AG09319 (cell line): ENCODE measurements at places on chromosomes 4 and X.

GRCh38 chrX:68868902-68869800 lies 40.3 kb downstream of the EFNB1 start:
- no peak for DNase-seq

GRCh38 chr4:111631215-111631999 lies 513.8 kb upstream of the FAM241A start:
- DNase-seq: no peak

GRCh38 chr4:174714393-174715211 lies 114.4 kb downstream of the GLRA3 start:
- DNase-seq: no peak

- DNase-seq: no peak
These were observed 83.7 kb downstream of the TEX13A start for GRCh38 chrX:105136786-105137185.

DNA sequence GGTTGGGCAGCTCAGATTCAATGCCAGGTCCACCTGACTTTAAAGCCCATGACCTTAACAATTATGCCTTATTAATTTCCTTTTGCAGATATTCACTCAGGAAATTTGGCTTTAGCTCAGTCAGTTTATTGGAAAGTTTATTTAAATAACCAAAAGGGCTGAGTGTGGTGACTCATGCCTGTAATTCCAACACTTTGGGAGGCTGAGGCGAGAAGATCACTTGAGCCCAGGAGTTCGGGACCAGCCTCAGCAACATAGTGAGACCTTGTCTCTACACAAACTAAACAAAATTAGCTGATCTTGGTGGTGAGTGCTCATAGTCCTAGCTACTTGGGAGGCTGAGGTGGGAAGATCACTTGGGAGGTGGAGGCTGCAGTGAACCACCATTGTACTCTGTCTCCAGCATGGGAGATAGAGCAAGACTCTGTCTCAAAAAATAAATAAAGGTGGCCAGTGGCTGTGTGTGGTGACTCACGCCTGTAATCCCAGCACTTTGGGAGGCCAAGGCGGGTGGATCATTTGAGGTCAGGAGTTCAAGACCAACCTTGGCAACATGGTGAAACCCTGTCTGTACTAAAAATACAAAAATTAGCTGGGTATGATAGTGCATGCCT lies 43.3 kb downstream of the RHOH start:
- no peak for DNase-seq

DNA sequence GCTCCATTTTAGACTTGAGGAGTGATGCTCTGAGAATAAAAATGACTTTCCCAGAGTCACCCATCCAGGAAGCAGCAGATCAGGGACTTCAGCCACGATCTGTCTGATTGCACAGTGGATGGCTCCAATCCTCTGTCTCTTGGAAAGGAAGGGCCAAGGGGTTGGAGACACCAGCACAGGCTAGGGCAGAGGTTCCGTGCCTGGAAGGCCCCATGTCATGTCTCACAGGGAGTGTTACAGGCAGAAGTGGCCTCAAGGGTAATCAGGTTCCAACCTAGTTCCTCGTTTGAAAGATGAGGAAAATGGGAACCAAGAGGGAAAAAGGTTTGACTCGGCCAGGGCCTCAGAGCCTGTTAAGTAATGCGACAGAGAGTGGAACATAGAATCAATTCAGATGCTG lies 160.0 kb downstream of the EFNB1 start:
- no peak for DNase-seq

DNA sequence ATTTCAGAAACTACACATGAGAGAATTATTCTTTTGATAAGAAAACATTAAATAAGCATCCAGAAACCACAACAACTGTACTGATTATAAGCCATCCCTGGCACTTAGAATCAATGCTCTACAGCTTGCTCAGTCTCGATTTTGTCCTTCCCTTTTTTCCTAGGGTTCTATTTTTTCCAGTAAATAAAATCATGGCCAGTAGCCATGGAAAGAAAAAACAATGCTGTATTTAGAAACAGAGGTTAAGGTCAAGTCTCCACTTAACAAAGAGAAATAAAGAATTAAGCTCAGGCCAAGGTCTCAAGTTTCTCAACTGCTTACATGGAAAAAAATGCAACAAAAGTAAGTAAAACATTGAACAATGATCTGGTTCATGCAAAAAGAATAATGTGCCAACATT lies 38.7 kb upstream of the GRID2 start:
- DNase-seq: no peak

GRCh38 chr4:78691334-78691754 lies 84.8 kb upstream of the BMP2K start:
- no peak for DNase-seq

GRCh38 chr4:36320117-36320896 lies 38.9 kb downstream of the DTHD1 start:
- DNase-seq: no peak

- no peak for DNase-seq
These were observed 848.6 kb upstream of the PABPC4L start for GRCh38 chr4:135050086-135050717.

GRCh38 chr4:127698789-127699200 lies 31.4 kb upstream of the SLC25A31 start:
- no peak for DNase-seq

- no peak for DNase-seq
These were observed 30.2 kb upstream of the FAM9C start for GRCh38 chrX:13074297-13075262.

DNA sequence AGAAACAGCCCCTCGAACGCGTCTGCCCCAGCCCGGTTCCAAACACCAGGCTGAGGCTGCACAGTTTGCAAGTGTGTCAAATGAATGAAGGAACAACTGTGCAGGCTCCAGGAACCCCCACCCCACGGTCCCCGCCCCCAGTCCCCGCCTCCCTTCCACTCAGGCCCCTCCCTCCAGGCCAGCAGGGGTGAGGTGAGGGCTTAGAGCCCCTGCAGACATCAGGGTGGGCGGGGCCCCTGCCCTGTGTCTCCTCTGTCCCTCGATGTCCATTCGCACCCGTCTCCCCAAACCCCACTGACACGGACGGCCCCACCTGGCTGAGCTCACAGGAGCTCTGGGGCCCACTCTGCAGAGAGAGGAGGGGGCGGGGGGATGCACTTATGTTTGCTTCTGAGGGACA lies 28.5 kb downstream of the TACC3 start:
- no peak for DNase-seq

GRCh38 chr4:47106561-47106960 lies 75.2 kb downstream of the GABRB1 start:
- DNase-seq: no peak

DNA sequence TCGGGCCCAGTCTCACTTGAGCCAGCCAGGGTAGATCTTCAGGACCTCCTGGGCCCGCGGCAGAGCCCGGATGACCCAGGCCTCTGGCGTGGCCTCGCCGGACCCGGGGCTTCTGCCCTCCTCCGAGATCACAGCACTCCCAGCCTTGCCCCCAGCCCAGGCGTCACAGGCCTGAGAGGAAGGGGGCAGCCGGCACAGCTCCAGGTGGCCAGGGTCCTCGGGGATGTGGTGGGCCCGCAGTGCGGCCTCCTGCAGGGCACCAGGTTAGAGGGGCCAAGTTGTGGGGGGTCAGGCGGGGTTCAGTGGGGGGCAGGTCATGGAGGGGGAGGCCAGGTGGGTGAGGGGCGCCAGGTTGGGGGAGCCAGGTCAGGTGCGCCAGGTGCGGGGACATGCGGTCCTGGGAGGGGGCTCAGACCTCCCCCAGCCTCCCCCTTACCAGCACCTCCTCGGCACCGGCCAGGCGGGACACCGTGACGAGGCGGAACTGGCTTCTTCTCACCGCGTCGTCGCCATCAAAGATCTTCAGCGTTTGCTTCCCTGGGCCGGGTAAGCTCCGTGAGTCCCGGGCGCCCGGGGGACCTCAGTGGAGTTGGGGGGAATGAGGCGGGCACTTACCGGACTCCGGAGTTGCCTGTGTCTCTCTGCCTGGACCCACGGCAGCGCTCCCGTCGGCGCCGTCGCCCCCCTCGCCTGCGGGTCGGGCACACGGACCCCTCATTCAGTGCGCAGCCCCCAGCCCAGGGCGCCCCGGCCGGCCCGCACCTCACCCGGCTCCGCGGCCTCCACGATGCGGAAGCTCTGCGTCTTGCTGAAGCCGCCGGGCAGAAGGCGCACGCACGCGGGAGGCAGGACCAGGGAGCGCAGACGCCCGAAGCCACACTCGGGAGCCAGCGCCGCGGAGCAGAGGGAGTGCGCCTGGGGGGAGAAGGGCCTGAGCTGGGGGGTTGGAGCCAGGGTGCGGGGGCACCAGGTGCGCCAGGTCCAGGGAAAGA lies 6.0 kb downstream of the DGKQ start:
- no peak for DNase-seq

DNA sequence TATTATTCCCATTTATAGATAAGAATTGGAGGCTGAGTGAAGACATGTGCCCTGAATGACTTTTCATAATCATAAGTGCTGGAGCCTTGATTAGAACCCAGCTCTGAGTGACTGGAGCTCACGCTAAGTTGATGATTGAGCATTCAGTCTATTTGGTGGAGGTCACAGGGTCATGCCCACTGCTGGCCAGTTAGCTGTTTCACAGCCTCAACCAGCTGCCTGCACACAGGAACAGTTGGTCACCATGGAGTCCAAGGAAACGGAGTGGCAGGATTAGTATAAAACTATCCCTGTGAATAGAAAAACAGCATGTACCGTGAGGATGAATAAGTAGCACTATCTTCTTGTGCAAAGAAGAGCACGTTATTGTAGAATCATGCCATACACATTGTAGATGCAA lies 1.0 kb upstream of the C4orf54 start:
- DNase-seq: no peak

- no peak for DNase-seq
These were observed 23.7 kb downstream of the SLC10A6 start for GRCh38 chr4:86825511-86825910.

- DNase-seq: no peak
These were observed 2.8 kb upstream of the CLCN5 start for GRCh38 chrX:49919617-49920016.

GRCh38 chr4:139017861-139018260 lies 2.3 kb downstream of the NOCT start:
- no peak for DNase-seq

GRCh38 chr4:114857831-114858230 lies 255.6 kb downstream of the NDST4 start:
- DNase-seq: no peak

DNA sequence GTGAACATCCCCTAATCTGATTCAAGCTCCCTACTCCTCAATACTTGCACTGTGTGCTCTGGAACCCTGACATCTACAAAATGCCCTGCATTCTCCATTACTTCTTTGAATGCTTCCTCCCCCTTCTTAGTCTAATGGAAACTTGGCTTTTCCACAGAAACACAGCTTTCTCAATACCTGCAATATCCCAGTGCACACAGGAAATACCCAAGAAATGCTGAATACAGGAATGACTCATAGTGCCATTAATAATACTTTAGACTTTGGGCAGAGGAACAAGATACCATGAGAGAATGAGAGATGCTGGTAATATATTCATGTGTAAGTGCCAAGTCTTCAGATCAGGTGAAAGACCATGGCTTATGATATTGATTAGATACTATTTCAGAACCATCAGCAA lies 5.6 kb downstream of the QRFPR start:
- DNase-seq: no peak

DNA sequence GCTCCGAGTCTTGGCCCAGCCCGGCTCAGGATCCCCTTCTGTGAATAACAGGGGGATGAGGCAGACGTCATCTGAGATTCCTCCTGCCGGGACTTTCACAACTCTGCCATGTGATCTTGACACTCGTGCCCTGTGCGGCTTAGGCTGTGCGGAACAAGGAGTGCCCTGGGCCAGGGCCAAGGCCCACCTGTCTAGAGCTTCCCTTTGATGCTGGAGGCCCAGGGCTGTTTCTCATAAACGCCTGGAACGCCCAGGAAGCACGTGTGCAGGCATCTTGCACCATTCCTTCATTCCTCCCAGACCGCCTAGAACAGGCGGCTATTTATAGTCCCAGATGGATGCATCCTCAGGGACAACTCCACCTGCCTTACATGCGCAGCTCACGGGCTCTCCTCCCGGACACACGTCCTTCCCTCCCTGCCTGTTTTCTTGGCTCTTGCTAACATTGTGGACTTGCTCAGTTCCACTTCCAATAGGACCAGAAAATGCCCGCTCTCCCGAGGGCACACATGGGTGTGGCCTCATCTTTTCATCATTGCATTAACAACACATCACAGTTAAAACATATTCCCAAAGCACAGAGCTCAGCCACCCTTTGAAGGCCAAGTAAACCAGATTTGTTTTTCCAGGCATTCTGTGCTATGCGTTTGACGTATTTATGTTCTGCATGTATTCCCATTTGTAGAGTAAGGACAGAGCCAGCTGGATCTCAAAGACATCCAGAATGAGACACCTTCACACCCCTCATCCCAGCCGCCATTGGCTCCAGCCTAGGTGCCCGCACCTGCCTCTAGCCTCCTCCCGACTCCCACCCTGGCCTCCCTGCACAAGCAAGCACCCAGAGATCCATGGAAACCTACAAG lies 57.2 kb downstream of the ABLIM2 start:
- no peak for DNase-seq

GRCh38 chrX:19403696-19404095 lies 60.0 kb downstream of the PDHA1 start:
- no peak for DNase-seq

DNA sequence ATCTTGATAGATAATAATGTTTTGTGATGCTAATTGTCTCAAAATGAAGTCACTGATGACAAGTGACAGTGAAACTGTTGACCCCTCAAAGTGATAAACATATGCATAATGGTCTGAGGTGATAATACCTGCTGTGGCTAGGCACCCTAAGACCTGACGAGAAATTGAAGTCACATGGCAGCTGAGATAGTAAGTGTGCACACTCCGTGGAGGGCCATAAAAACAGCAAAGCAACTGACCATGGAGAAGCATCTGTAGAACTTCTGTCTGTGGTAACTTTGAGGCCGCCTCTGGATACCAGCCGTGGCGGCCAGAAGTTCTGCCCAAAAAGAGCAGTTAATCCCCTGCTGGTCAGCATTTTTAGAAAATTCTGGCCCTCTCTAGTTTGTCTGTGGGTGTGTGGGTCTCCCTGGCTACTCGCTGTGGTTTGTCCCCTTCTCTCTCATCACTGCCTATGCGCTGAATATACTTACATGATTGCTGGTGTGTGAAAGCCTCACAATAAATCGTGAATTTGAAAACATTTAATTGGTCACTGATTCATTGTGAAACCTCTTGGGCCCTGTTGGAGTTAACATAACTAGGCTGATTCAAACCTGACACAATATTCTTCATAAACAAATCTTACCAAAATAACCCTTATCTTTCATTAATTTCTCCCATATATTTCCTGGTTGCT lies 50.6 kb downstream of the CCDC149 start:
- no peak for DNase-seq

GRCh38 chr4:3077796-3078195 lies 3.3 kb downstream of the HTT start:
- no peak for DNase-seq

DNA sequence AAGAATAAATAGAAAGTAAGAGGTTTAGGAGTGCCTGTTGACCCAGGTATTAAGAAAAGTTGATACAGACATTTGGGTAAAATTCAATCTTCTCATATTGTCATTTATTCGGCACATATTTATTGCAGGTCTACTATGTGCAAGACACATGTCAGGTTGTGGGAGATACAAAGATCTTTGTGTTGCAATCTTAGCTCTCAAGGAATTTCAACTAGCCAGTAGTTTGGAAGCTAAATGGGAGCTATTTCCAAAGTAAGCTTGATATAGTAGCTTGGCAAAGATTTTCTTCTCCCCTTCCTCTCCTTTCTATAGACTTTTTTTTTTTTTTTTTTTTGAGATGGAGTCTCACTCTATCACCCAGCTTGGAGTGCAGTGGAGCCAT lies 122.9 kb downstream of the SYNPO2 start:
- no peak for DNase-seq
